Substantia nigra (tissue), 51 donors: ENCODE measurements at places on chromosomes 3 and 15.

DNA sequence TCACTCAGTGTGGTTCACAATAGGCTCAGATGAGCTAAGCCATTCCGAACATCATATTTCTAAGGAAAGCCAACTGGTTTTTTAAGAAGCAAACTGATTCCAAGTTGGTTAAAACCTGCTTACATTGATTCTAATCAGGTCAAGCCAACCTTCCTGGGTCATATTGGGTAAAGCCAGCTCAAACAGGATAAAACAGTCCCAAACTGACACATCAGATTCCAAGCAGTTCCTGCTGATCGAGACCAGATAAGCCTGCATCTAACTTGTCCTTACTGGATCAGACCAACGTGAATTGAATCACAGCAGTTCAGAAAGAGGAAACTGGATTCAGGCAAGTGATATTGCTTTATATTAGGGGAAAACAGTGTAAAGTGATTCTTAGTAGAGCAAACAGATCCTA is 18.6 kb upstream of the THSD4 start:
- no peak for DNase-seq

- DNase-seq: no peak
Observed at GRCh38 chr3:29898171-29898965, 617.5 kb downstream of the RBMS3 start.

- DNase-seq: no peak
Observed at GRCh38 chr3:123725652-123726400, 141.0 kb upstream of the HACD2 start.

- DNase-seq: no peak
Observed at GRCh38 chr15:80766275-80766674, 12.9 kb upstream of the CEMIP start.

DNA sequence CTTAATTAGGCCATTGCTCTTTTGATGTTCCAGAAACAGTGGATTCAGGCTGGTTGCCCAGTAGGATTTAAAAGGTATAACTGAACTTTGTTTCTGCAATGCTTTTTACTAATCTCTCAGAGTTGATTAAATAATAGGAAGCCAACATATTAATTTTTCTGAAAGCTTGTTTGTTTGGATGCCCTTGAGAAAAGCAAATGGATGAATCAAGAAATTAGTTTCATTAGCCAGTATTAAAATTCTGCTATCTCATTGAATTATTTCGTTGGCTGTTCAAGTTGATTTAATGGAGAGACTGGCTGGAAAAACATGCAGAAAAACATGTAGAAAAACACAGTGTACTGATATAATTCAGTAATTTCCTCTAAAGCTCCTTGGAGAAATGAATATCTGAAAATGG is 178.9 kb upstream of the THRB start:
- no peak for DNase-seq

- no peak for DNase-seq
Observed at GRCh38 chr3:146581951-146582467, 23.1 kb downstream of the PLSCR5 start.

GRCh38 chr3:182078316-182078715 is 366.6 kb downstream of the SOX2 start:
- no peak for DNase-seq

DNA sequence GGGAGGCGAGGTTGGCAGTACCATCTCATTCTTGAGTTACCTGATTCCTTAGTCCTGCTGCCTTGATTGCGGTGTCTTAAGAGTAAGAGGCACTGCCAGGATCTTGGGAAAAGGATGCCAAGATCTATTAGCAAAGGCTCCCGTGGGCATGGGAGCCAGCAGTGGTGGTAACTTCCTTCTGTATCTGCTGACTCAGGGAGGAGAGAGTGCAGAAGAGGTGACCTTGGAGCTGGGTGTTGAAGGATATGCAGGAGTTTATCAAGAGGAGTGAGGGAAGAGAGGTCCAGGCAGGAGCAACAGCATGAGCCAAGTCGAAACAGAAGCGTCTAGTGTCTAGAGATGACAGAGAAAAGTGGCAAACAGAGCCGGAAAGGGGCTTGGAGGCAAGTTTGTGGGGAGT is 4.5 kb downstream of the MESP2 start:
- DNase-seq: no peak

GRCh38 chr15:62847900-62848489 is 194.6 kb upstream of the TPM1 start:
- peak; percentile 4 for DNase-seq

- no peak for DNase-seq
Observed at GRCh38 chr3:145906301-145906700, 254.7 kb downstream of the PLOD2 start.

DNA sequence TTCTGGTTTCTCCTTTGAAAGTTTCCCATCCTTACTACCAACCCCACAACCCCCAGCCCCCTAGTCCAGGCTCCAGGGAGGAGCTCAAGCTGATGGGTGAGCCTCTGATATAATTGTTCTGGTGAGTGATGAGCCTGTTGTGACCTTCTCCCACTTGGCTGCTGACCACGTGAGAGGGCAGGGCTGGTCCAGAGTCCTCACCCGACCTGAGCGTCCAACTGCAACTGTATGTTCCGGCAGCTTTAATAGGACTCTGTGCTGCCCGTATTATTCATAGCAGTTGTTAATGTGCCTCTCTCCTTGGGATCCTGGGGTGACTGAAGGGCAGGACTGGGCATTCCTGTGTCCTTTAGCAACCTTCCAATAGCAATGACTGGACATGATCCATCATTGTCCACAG is 56.2 kb downstream of the B3GNT5 start:
- no peak for DNase-seq

DNA sequence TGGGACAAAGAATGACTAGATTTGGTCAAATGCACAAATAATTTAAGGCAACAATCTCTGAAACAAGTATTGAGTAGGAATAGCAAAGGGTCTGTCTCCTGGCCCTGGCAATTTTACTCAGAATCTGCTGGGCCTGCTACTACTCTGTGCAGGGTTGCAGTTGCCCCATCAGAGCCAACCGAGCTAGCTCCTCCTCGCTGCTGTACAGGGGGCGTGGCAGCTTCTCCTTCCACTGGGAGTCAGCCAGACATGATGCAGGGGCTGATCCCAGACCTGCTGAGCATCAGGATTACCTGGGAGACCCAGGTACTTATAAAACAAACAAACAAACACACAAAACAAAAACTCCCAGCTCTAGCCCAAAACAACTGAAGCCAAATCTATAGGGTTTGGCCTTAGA is 30.5 kb upstream of the PXYLP1 start:
- no peak for DNase-seq

- no peak for DNase-seq
Observed at GRCh38 chr3:44762690-44763089, 1.1 kb downstream of the KIF15 start.

DNA sequence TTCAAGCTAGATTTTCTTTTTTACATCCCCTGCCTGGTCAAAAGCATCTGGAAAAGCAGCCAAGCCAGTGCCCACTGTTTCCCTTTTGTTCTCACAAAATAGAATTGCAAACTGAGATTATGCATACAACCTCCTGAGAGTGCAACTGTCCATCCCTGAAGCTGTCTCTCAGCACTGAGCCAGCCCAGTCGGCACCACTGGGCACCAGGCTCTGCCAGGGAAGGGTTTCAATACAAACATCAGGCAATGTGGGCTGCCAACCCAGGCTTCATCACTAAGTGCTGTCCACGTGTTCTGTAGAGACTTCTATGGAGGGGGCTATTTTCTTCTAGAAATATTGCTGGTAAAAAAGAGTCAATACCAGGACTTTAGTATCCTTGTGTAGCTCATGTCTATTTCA is 356.3 kb upstream of the TBL1XR1 start:
- peak; percentile 42 for DNase-seq

- DNase-seq: no peak
Observed at GRCh38 chr3:104825116-104825515, 541.6 kb upstream of the ALCAM start.

GRCh38 chr15:39282663-39283208 is 298.1 kb upstream of the THBS1 start:
- no peak for DNase-seq

- peak; percentile 46 for DNase-seq
Observed at GRCh38 chr3:72161881-72162595, 377.1 kb upstream of the PROK2 start.

DNA sequence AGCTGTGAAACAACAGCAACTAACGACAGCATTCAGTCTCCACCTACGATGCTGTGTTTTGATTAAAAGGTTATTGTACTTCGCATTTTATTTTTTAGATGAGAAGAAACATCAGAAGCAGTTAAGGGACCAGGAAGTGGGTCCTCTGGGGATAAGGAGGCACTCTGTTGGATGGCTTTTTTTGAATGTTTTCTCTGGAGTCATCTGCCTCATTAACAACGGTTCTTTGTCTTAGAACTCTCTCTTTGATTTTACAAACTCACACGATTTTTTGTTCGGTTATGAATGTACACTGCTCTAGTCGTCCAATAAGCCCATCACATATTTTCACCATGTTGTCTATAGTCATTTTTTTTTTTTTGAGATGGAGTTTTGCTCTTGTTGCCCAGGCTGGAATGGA is 36.0 kb upstream of the ARPIN start:
- DNase-seq: no peak

DNA sequence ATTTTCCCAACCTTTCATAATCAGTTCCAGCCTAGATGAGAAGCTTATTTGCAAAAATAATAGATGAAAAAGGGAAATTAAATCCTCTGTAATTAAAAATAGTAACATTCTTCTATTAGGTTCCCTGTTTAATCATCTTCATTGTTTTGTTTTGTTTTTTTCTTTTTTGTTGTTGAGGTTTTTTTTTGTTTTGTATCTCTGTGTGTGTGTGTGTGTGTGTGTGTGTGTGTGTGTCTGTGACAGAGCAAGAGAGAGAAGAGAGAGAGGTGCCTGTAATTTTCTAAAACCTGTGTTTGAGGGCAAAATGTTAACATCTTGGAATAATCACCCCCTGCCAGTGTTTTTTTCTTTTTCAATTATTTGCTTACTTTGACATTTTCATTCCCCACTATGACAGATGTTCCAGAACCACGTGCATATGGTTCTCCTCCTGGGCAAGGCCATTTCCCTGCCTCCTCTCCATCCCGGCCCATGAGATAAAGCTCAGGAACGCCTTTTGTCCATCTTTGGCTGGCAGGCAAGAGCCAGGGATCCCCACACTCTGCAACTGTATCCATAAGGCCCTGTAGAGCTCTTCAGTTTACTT is 121.8 kb upstream of the NR2E3 start:
- DNase-seq: no peak

DNA sequence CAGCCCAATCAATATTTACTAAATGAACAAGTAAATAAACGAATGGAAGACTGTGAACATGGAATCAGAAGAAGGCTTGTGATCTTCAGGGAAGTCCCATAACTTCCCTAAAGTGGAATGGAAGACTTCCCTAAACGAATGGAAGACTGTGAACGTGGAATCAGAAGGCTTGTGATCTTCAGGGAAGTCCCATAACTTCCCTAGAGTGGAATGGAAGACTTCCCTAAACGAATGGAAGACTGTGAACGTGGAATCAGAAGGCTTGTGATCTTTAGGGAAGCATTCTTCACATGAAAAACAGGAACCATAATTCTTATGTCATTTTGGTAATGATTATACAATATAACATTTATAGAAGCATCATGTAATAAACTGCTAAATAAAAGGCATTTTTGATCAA is 38.8 kb downstream of the EOGT start:
- no peak for DNase-seq

DNA sequence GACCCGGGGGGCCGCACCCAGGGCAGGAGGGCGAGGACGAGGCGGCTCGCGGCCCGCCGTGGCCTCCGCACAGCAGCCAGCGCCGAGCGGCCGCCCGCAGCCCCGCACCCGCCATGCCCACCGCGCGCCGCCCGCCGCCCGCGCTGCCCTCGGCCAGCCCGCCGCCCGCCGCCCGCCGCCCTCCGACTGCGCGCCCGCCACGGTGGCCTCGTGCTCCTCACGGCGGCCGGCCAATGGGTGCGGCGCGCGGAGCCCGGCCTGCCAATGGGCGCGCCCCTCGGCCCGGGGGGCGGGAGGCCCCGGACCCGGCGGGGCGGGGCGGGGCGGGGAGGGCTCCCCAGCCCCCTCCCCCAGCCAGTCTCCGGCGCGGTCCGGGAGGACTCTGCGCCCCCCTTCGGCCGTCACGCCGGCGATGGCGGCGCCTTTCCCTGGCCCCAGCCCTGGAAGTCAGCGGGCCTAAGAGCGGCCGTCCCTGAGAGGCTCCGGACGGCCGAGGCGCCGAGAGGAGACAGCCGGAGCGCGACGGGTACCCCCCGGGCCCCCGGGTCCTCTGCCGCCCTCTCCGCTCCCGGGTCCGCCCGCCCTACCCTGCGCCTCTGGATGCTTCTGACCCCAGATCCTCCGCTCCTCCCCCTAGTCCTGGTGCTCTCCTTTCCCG is at the start of gene NT5DC2:
NT5DC2 (minus strand) TSS at position 235 of the 658 bp plus-strand sequence; CDS start at position 115, 120 bp downstream.
- DNase-seq: peak; percentile 39

GRCh38 chr3:193997228-193998122 is 138.5 kb upstream of the HES1 start:
- no peak for DNase-seq

DNA sequence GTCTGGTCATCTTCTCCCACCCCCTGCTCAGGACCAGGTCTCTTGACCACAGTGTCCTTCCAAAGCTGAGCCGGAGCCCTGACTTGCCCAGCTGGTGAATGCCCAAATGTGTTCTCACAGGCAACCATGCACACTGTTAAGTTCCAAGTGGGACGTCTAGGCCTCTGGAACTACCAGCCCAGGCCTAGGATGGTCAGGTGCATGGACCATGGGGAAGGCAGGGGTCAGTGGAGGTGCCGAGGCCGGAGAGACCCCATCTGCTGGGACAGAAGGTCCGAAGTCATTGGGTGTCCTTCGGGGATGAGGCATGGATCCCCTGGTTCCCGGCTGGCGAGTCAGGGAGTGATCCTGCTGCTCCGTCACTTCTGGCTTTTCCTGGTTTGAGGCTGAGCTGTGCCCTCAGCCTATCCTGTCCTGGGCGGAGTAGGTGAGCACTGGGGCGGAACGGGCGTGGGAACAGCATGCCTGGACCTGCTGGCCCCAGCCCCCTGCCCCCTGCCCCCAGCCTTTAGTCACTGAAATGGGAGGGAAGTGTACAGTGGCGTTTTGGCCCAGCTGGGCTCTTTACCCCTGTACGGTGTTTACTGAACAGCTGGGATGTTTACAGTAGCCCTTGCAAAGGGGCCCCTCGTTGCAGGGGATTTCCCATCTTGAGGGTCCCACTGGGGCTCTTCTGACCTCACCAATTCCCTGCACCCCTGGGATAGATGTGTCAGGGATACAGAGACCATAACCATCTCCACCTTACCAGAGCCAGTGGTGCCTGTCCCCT is 12.1 kb downstream of the SEMA3F start:
- DNase-seq: no peak

DNA sequence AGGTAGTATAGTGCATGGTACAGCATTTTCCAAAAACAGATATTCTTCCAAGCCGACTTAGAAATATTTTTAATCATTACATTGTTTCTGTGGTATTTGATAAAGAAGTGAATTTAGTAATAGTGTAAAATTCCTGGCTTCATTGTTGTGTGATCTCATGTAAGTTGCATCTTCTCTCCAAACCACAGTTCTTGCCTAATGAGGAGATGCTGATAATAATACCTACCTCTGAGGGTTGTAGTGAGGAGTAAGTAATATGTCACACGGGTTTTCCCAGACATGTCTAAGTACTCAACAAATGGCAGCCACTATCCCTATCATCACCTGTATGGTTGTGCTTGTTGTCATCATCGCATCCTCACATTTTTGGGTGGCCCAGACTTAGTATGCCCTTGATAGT is 167.3 kb downstream of the SLCO3A1 start:
- no peak for DNase-seq
